ENCODE measurements at places on chromosomes 11 and 22.

DNA sequence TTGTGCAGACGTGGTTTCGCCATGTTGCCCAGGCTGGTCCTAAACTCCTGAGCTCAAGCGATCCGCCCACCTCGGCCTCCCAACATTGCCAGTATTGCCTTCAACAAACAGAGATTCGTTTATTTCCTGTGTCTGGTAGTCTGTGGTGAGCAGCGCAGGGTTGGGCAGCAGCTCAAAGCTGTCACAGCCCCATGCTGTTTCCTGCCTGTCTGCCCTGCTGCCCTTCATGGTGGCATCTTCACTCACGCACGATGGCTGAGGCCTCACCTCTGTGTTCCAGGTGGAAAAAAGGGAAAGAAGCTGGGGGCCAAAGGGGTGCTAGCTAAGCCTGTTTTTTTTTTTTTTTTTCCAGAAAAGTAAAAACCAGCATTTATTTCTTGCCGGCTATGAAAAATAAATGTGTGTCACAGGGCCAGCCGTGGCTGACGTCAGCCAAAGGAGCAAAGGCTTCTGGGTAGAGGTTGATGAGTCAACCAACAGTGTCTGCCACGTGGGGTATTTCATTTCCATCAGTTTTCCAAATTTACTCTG, 28.8 kb downstream of the TBC1D22A start:
- peak; percentile 25 for DNase-seq

- DNase-seq = no peak
These were observed 19.0 kb upstream of the RASD2 start for GRCh38 chr22:35521358-35522224.

DNA sequence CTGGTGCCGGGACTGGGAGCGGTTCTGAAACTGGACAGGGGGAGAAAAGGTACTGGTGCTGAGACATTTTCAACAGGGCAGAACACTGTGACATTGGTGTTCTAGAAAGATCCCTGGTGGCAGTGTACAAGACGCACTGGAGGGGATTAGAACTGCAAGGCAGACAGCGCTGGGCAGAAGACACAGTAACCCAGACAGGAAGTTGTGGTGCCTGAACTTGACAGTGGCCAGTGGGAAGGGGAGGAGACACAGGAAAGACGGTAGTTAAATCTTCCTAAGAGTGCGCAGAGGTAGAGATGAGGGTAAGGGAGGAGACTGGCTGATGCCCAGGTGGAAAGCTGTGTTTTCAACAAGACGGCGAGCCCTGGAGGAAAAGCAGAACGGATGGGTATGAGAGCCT, 24.5 kb downstream of the FAM227A start:
- no peak for DNase-seq

GRCh38 chr22:31393893-31394292, 5.5 kb upstream of the DRG1 start:
- DNase-seq = no peak

GRCh38 chr11:8095806-8096522, 15.0 kb downstream of the TUB start:
- no peak for DNase-seq

- DNase-seq = no peak
These were observed 4.1 kb upstream of the NR1H3 start for GRCh38 chr11:47253660-47254059.

DNA sequence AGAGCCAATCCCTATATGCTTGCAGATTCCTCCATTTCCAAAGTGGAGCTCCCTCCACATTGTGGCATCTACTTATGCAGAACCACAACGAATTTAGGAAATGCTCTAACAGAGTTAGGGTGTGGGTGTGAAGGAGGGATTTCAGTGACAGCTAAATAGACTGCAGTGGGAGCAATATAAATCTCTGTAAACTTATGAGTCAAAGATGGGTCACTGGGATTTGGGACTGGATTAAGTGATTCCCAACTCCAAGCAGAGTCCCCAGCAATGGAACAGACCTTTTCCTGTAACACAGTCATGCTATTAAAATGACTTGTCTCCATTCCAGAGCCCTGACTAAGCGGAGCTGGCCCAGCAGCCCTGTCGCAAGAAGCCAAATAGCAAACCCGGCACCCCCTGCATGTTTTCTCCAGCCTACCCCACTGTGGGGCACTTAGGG, 36.6 kb downstream of the RPL27A start:
- no peak for DNase-seq
